ENCODE measurements at places on chromosomes 4 and X. TPM values are rescaled to one million over a fixed set of nuclear protein-coding genes. Genes with fewer than 3 reads are reported as not detected.

GRCh38 chr4:156654410-156654809 lies 317.2 kb downstream of the PDGFC start:
- DNase-seq: no peak

ZNF630 gene
- total RNA-seq: 0.75 TPM

DNA sequence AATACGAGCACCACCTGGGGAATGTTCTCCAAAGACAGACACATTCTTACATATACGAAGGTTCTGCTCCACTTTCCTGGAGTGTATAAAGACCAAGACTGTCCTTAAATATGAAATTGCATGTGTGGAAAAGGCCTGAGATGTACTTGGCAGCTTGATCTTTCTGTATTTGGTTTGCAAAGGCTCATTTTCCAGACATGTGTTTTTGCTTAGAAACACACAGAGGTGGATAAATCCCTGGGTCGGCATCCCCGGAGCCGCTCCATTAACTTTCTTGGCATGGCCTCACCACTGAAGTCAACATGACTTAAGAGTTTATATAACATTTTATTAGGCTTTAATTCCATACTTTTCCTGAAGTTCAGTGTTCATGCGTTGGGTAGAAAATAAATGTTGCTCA lies 239.4 kb downstream of the LDB2 start:
- no peak for DNase-seq

PASD1 gene
- not detected for total RNA-seq

- no peak for DNase-seq
Measured at GRCh38 chr4:103499094-103499493, 220.7 kb downstream of the TACR3 start.

DNA sequence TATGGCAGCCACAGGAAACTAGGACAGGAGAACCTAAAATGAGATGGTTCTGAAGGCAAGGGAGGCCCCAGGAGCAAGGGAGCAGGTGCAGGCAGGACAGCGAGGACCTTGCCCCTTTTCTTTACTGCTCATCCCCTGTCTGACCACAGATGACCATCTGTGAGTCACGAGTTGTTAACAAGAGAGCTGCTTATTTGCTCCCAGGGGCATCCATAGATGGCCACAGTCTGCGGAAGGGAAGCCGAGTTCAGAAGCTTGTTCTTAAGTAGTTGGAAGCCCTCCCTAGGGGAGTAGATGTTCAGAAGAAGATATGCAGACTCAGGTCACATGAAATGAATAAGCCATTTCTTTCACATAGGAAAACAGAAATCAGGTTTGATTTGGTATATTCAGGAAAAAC lies 69.4 kb downstream of the EVC2 start:
- no peak for DNase-seq

CEP44 gene
- total RNA-seq: 9.6 TPM

GRCh38 chr4:53307210-53307609 lies 58.7 kb downstream of the SCFD2 start:
- no peak for DNase-seq

ANOS1 gene
- 0.09 TPM for total RNA-seq
